HepG2 (cell line): ENCODE measurements at places on chromosomes 3 and 15. TPM values are rescaled to one million over a fixed set of nuclear protein-coding genes. Genes with fewer than 3 reads are reported as not detected.
A peak's percentile ranks its signal among the peaks of the same experiment; 100 is the strongest.

GRCh38 chr3:119831941-119832371, 50.1 kb downstream of the NR1I2 start:
- no peak for DNase-seq

- DNase-seq, result peak; percentile 40
Measured at GRCh38 chr3:45677033-45677446, 12.2 kb upstream of the SACM1L start.

DNA sequence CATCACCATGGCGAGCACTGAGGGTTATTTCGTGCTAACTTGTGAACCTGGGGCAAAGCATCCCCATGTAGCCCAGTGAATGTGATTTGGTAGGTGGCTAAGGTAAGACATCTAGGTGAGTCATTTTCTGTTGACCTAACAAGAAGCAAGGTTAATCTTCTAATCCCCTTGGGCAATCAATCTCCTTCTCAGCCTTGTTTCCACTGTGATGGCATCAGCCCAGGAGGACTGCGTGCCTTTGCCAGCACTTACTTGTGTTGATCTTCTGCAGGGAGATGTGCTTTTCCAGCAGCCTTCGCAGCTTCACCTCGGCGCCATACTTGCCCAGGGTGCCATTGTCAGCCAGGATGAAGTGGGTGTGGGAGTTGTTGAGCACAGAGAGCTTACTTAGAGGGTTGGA, 35.7 kb downstream of the TRPM1 start:
- no peak for DNase-seq

GRCh38 chr15:79243723-79244122, 38.8 kb upstream of the ANKRD34C start:
- no peak for DNase-seq

DNA sequence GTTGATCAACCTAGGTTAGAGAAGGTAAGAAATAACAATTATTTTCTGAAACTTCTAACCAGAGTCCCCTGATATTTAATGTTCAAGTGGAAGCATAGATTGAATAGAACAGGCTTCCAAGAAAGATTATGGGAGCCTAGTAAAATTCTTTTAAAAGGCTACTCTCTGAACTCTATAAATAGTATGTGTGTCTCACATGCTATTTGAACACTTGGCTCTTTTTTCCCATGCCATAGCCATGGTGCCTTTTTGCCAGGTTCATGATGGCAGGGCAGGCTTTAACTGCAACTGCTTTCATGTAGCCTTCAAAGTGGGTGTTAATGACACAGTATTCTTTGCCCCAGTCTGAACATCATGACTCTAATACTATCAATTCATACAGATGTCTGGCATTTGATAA, 22.9 kb upstream of the STRIT1 start:
- DNase-seq, result no peak

DNA sequence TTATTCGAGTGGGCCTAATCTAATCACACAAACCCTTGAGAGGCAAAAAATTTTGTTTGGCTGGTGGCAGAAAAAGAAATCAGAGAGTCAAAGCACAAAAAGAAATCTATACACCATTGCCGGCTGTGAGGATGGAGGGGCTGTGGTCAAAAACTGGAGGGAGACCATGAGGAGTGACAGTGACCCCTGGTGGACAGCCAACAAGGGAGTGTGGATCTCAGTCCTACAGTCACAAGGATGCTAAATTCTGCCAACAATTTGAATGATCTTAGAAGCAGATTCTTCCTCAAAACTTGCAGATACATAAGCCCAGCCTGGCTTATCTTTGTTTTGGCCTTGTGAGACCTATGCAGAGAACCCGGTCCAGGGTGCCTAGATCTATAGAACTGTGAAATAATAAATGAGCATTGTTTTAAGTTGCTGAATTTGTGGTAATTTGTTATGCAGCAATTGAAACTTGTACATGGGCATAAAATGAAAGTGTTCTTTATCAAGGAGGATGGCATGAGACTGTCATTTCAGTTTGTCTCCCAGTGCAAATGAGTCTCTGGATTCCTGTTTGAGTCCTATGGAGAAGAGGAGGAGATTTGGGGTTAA, 103.0 kb upstream of the ARHGEF26 start:
- peak; percentile 33 for DNase-seq

GRCh38 chr15:80846031-80846815, 67.1 kb downstream of the CEMIP start:
- DNase-seq, result peak; percentile 9

DNA sequence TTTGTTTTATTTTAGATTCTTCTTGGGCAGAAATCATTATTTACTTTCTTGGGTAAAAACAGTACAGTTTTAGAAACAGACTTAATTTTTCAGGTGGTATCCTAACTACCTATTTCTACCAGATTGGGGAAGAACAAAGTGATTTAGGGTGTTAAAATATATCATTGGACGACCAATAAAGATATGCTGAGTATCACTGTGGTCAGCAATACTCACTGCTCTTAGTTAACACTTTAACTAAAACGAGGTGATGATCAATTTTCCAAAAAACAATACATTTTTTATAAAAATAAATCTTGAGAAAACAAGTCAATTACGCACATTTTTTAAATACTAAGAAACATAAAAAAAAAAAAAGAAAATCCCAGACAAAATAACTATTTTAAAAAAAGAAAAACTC, 3.6 kb downstream of the COPS2 start:
- no peak for DNase-seq

DNA sequence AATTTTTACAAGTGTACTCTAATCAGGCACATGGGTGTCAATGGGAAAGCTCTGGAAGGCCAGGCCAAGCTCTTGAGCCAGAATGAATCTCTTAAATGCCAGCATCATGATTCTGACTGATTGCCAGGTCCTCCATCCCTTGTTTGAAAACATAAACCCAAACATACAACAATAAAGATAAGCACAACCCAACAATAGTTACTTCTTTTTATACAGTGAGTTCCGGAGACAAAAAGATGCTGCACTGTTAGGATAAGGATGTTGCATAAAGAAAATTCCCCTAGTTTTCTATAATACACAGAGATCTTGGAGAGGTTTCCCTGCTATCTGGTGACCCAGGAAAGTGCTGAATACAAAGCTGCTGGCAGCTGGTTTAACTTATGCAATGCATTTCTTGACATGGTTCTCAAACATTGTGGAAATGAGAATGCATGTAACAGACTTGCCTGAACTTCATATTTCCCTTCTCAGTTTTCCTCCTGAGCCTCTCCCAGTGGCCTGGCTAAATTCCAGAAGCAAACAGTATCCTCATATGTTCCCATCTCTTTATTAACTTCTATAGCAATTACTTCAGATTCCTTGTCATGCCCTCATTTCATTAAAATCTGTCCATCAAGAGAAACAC, 180.1 kb upstream of the PRICKLE2 start:
- DNase-seq, result no peak

GRCh38 chr3:170003881-170004356, 33.9 kb upstream of the GPR160 start:
- DNase-seq, result peak; percentile 91

DNA sequence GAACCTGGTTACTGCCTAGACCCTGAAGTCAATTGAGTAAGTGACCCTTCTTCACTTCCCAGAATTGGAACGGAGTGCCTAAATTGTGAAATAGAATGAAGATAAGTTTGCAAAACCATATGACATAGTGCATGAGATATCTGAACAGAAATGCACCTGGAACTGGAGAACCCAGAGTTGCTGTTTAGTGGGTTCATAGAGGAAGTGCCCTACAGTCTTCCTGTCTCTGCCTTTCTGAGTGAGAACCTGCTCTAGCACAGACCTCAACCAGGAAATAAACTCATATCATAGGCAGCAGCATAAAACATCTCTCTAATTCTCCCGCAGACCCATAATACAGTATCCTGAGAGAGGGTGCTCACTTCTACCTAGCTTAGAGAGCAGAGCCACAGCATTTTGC, 82.9 kb downstream of the EOMES start:
- no peak for DNase-seq

The SLC15A2 gene
- total RNA-seq, result 0.41 and 1.0 TPM in 2 replicates

- no peak for DNase-seq
Measured at GRCh38 chr15:71484080-71484479, 326.3 kb upstream of the NR2E3 start.

The CFAP161 gene
- total RNA-seq, result not detected in 2 replicates

The RASGRP1 gene
- 0.07 TPM in 1 of 2 replicates, not detected in the other for total RNA-seq

The UCN2 gene
- 0.07 and 0.13 TPM in 2 replicates for total RNA-seq

The TMEM266 gene
- 0.04 and 0.07 TPM in 2 replicates for total RNA-seq

The MKRN3 gene
- 4.6 and 5.2 TPM in 2 replicates for total RNA-seq

DNA sequence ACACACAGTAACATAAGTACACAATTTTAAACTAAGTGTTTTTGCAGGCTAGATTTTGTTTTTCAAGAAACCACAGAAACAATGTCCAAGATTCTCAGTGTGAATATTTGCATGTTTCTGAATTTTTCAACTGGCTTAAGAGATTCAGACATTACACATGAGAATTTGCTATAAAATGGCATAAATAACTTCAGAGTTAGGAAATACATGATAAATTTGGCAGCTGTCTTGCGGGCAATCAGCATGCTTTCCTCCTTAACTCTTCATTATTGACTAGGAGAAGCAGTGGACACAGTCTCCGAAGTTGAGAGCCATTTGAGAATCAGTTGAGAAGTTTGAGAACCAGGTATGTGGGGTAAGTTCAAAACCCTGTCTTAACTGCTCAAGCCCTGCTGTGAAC, 625.6 kb upstream of the SGO1 start:
- DNase-seq, result no peak

DNA sequence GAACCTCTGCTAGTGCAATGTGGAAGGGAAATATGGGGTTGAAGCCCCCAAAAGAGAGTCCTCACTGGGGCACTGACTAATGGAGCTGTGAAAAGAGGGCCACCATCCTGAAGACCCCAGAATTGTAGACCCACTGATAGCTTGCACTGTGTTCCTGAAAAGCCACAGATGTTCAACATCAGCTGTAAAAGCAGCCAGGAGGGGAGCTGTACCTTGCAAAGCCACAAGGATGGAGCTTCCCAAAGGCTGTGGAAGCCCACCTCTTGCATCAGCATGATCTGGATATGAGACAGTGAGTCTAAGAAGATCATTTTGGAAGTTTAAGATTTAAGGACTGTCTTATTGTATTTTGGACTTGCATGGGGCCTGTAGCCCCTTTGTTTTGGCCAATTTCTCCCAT, 125.8 kb upstream of the TGFBR2 start:
- DNase-seq, result no peak

The SERPINI1 gene
- total RNA-seq, result 8.5 and 14.7 TPM in 2 replicates

The PDIA5 gene
- total RNA-seq, result 19.5 and 51.3 TPM in 2 replicates

The TUSC7 gene
- total RNA-seq, result not detected in 2 replicates

GRCh38 chr3:180961087-180961486, 28.4 kb downstream of the DNAJC19 start:
- no peak for DNase-seq

DNA sequence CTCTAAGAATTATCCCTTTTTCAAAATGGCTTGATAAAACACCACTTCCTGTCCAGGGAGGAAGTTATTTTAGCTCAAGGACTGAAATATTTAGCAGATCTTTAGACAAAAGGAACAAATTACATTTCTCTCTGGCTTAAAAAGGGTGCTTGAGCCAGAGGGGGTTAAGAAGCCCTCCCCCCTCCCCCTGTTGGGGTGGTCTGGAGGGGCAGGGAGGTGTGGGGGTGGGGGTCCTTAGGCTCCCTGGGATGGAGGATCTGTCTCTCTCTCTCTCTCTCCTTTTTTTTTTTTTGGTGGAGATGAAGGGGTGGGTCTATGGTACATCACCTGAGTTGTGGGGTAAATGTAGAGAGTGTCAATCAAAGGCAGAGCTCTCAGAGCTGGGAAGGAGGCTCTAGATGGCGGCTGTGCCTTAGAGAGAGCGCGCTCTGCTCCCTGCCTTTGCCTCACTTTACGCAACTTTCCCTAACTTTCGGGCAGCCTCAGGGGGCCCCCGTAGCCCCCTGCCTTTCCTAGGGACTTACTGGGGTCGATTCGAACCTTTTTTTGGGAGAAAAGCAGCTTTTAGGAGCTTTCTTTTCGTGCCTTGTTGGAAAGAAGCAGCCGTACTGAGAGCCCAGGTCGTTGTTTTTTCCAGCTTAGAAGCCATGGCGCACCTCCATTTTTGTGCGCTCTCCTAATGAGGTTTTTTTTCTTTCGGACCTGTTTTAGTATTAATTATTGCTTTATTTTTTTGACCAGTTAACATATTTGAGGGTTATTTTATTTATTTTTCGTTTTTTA, at the start of gene CHD2:
CHD2 (plus strand) TSS at position 377 of the 783 bp plus-strand sequence. CDS start 914 bp downstream, outside the sequence.
- DNase-seq, result peak; percentile 91

- no peak for DNase-seq
Measured at GRCh38 chr3:71031914-71032521, 551.5 kb downstream of the FOXP1 start.

The GOLGA6L7 gene
- total RNA-seq, result not detected in 2 replicates

- no peak for DNase-seq
Measured at GRCh38 chr3:189936201-189936945, 184.3 kb downstream of the P3H2 start.

The CILP gene
- total RNA-seq, result not detected in 2 replicates

DNA sequence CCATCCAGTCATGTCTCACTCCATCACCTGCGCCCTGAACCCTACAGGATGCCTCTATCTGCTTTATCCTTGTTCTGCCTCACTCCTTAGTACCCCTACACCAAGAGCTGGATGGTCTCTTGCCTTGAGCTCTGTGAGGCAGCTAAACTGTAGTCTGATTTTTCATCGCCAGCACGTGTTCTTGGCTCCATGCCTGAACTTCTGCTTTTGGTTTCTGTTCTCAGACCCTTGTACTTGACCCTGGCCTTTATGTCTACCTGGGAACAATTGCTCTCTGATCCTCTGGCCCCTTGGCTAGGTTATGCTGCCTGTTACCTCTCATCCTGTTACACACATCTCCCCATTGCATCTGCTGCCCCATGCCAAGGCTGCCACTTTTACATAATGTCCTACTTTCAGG, 318.0 kb upstream of the LMCD1 start:
- no peak for DNase-seq

- peak; percentile 91 for DNase-seq
Measured at GRCh38 chr3:177345049-177345972, 148.0 kb upstream of the TBL1XR1 start.

DNA sequence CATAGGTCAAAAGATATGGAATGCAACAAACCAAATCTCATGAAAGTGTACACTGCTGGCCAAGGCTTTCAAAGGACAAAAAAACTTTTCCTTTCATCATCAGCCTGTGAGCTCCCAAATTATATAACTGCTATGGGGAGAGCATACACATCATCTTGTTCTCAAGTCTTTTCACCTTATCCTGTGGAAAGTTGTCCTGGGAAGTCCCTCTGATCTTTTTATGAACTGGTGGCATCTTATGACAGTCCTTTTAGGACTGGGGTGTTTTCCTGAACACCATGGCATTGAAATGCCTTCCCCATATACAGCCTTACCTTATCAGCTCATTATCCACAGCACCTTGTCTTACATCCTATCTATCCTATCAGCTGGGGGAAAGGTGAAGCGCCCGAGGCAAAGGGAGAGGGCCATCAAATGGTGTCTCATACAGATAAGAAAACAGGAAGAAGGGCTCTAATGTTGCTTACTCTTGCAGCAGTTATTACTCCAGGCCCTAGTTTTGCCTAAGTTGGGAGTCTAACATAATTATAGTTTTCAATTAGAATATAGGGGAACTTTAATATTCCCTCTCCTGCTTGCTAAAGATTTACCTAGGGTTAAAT, 61.5 kb upstream of the GOLIM4 start:
- no peak for DNase-seq

The MAP6D1 gene
- total RNA-seq, result 0.62 TPM in 1 of 2 replicates, not detected in the other

GRCh38 chr15:59953392-59953883, 50.7 kb upstream of the FOXB1 start:
- no peak for DNase-seq

GRCh38 chr3:116815831-116816588, 106.4 kb downstream of the TUSC7 start:
- DNase-seq, result no peak

- no peak for DNase-seq
Measured at GRCh38 chr3:124056846-124057245, 64.9 kb upstream of the ROPN1 start.

The TM2D3 gene
- 17.8 and 31.1 TPM in 2 replicates for total RNA-seq

The CSTA gene
- total RNA-seq, result 11.0 and 13.9 TPM in 2 replicates

- no peak for DNase-seq
Measured at GRCh38 chr15:29688506-29689286, 133.6 kb downstream of the TJP1 start.

The PPP2R3A gene
- 0.07 and 0.18 TPM in 2 replicates for total RNA-seq
